ENCODE measurements at places on chromosomes 2 and 18.

DNA sequence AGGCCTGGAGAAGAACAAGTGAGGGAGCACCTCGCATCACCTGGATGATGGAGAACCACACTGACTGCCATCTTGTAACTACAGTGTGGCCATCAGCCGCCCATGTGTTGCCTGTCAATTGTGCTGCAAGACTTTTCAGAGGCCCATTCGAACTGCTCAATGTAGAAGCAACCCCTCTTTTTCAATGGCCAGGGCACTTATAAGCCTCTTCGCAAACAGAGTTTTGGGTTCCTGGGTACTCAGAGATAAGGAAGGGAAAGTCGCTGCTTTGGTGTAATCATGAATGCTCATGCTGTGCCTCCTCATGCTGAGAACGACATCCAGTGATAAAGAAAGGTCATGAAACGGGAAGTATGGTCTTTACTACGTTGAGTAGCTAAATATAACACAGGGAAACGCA, 143.9 kb upstream of the SLC39A10 start:
- DNase-seq: no peak

- DNase-seq: no peak
Observed at GRCh38 chr2:73091164-73091563, 19.7 kb upstream of the SFXN5 start.

GRCh38 chr2:37167636-37168180, 10.9 kb upstream of the EIF2AK2 start:
- no peak for DNase-seq

DNA sequence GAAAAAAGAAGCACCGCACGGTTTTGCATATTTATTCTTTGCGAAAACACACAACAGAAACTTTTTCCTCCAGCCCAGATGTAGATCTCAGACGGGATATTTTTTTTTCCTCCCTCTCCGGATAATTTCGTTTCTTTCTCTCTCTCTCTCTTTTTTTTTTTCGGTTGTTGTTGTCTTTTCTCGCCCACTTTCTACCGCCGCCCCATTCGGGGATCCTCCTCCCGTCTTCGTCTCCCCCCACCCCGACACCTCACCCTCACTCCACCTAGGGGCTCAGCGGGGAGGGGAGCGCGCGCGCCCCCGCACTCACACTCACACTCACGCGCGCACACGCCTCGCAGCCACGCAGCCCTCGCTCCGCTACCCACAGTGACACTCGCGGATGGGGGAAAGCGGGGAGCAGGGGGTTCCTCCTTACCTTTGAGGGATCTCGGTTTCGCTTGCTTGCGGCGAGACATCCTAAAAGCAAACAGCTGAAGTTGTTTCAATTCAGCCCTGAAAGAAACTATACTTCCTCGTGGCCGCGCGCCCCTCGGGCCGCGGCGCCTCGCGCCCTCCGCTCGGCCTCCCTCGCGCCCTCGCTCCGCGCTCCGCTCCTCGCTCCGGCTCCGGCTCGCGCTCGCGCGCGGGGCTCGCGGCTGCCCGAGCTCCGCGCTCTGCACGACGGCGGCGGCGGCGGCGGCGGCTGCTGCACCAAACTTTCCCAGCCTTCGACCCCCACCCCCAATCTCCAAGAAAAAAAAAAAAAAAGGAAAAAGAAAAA, 1.3 kb downstream of the ZNF521 start:
- DNase-seq: no peak

DNA sequence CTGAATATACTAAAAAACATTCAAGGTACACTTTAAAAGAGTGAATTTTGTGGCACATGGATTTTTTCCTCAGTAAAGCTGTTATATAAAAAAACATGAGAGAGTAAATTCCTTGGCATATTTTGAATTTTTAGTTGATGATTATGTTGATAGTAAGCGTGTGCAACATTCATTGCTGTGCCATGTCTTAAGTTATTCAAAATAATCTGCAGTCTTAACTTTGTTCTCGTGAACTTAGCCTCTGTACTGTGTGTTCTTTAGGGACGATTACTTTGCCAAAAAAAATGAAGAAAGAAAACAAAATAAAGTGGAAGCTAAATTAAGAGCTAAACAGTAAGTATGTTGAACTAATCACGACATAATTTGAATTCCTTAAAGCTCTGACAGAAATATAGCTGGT, 9.6 kb downstream of the SSB start:
- no peak for DNase-seq

GRCh38 chr2:69624131-69624530, 19.4 kb downstream of the AAK1 start:
- DNase-seq: no peak

GRCh38 chr2:88452565-88452905, at the start of gene FOXI3:
TSS of gene FOXI3 (minus strand) at chr2:88452693. CDS start at chr2:88452535, 158 bp downstream.
- DNase-seq: peak; percentile 14

DNA sequence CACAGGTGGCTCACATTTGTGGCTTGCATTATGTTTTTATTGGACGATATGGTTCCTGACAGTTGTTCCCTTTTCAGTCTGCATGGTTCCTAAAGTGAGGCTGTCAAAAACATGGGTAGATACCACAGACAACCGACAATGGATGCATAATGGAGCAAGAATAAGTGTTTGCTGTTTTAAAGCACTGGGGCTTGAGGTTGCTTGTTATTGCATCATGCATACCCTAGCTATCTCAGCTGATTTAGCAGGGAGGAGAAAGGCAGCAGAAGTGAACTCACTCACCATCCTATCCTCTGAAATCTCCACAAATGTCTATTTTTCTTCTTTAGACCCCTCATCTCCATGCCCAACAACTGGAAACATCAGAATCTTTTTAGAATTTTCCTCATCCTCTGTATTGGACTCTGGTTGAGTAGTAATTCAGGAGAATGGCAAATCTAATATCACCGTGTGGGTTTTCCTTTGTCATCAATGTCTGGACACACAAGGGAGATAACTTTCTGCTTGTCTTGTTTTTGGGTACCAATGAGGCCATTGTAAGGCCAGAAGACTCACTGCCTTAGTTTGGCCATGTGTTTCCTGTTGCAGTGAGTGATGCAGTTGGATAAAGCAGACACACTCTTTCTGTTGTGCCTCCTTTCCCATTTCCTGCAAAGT, 46.7 kb downstream of the FBXO48 start:
- no peak for DNase-seq

DNA sequence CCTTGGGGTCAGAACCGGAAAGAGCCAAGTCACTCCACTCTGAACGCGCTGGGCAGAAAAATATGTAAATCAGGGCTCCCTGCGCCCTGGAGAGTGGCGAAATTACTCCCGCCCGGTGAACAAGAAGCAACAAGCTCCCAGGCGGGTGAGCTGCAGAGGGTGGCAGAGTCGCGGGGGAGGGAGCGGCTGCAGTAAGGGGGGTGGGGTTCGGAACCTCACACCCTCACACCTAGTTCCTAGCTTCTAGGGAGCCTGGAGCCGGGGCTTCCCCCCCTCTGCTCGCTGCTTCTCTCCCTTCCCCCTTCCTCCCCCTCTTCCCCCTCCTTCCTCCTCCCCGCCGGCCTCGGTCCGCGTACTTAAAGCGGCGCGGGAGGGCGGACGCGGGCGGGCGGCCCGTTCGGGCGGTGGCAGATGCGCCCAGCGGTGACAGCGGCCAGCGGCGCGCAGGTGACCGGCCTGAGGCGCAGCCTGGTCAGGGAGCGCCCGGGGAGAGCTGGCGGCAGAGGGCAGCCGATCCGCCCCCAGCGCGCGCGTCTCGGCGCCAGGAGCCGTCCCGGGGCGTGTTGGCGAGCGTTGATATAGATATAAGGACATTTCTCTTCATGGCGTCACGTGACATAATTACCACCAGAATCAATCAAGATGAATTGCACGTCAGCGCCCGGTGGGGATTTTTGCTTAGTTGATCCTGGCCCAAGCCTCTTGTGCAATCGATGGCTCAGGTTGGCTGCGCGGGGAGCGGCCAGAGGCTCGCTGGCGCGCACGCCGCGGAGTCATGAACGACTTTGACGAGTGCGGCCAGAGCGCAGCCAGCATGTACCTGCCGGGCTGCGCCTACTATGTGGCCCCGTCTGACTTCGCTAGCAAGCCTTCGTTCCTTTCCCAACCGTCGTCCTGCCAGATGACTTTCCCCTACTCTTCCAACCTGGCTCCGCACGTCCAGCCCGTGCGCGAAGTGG, at the start of gene HOXD11:
TSS of gene HOXD11 (plus strand) at position 700 of the 959 bp plus-strand sequence. CDS start at position 776, 76 bp downstream.
- no peak for DNase-seq

All from activated CD4-positive, alpha-beta T cell treated with anti-CD3 and anti-CD28 coated beads, Interleukin-2, amount 50 U/mL, for 48 hours (primary cell).